Effector memory CD4-positive, alpha-beta T cell (primary cell): ENCODE measurements at places on chromosomes 4 and X.

GRCh38 chr4:154719087-154719486 is 24.7 kb upstream of the LRAT start:
- DNase-seq: no peak

DNA sequence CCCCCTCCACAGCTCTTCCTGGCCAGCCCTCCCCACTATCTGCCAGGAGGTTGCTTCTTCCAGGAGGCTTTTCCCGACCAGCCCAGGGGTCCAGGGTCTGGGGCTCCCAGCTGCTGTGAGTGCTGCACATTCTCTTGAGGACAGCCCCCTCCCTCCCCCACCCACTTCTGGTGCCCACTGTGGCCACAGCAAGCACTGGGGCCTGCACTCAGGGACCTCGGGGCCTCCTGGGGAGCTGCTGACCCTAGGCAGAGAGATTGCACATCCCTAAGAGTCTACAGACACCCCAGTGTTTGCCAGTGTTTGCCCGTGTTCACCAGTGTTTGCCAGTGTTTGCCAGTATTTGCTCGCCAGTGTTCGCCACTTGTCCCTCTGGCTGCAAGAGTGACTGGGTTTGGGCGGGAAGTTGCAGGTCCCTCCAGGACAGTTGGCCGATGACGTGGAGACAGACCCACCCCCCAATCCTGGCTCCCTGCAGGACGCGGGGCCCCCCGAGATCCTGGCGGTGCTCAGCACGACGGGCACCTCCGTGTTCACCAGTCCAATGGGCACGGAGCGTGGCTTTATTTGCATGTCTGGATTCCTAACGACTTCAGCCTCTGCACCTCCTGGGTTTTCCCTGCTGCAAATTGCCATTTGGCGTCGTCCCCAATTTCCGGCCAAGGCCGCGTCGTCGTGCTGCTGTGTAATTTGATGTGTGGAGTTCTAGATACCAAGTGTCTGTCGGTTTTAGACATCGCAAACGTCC is 87.5 kb upstream of the NKX1-1 start:
- DNase-seq: no peak

- DNase-seq: no peak
Measured at GRCh38 chr4:93103042-93103441, 725.5 kb upstream of the ATOH1 start.

- DNase-seq: no peak
Measured at GRCh38 chrX:39642071-39642470, 455.7 kb downstream of the BCOR start.

DNA sequence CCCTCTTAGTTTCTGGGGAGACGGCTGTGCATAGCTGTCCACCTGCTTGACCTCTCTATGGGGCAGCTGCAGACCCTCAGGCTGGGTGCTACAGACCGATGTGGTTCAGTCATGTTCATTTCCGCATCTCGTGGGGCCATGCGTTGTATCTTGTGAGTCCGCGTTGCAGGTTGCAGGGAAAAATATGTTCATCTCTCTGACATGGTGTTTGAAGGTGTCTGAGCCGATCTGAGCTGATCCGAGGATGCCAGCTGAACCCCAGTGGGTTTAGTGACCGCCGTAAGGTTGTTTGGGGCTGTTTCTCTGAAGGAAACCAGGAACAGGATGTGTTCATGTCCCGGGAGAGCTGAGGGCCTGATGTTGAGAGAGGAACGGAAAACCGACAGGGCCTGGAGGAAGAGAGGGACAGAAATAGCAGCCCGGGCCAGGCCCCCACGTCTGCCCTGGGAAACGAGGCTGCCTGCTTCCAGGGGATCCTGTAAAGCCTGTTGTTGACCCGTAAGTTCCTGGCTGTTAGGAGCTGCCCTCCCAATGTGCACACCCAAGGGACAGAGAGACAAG is 9.8 kb upstream of the P2RY8 start:
- DNase-seq: no peak

DNA sequence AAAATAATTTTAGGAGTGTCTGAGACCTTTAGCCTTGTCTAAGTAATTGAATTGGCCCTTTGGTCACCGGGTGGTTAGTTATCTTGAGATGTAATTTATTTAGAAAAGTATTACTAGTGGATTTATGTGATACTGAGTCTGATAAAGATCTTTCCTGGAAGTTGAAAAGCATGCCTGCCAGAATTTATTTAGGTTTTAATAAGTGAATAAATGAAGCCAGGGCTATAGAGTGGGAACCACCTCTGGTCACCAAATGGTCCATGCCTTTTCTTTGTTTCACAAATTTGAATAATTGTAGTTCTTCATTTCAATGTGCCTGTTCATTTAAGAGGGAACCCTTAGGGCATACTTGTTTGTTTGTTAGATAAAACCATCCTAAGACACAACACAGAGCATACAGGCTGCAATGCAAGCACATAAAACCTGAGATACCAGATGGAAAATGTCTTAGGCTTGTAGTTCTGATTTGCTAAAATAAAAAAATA is 627.8 kb downstream of the ADGRL3 start:
- no peak for DNase-seq

DNA sequence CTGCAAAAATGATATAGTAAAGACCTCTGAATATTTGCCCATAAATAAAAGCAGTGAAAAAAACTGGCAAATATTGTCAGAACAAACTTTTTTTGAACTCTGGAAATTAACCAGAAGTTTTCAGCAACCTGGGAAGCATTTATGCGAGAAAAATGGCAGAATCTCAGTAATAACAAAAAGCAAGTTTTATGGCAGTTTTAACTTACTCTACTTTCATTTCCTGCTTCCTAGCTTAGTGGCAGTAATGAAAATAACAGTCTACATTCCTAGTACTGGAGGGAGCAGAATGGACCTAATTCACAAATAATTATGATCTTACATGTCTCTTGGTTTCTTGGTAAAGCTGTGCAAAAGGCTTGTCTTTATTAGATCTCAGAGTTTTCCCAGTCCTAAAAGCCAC is 460.1 kb downstream of the NAF1 start:
- no peak for DNase-seq

GRCh38 chrX:154458116-154458953 is at the start of gene PLXNA3:
PLXNA3 (plus strand) TSS chrX:154458281; CDS start chrX:154460184, 1,903 bp downstream.
- DNase-seq: peak; percentile 56

DNA sequence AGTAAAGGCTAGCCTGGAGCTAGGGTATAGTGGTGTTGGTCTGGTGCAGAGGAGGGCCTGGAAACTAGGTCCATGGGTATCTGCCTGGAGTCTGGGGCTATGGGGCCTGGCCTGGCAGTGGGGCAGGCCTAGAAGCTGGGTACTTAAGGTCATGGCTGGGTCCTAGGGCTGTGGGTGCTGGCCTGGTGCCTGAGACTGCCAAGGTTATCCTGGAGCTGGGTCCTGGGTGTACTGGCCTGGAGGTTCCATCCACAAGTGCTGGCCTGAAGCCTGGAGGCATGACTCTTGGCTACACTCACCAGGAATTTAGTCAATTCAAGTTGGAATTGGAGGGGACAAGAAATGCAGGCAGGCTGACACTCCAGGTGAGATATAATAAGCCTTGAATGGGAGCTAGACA is 108.4 kb upstream of the ZCCHC13 start:
- no peak for DNase-seq

DNA sequence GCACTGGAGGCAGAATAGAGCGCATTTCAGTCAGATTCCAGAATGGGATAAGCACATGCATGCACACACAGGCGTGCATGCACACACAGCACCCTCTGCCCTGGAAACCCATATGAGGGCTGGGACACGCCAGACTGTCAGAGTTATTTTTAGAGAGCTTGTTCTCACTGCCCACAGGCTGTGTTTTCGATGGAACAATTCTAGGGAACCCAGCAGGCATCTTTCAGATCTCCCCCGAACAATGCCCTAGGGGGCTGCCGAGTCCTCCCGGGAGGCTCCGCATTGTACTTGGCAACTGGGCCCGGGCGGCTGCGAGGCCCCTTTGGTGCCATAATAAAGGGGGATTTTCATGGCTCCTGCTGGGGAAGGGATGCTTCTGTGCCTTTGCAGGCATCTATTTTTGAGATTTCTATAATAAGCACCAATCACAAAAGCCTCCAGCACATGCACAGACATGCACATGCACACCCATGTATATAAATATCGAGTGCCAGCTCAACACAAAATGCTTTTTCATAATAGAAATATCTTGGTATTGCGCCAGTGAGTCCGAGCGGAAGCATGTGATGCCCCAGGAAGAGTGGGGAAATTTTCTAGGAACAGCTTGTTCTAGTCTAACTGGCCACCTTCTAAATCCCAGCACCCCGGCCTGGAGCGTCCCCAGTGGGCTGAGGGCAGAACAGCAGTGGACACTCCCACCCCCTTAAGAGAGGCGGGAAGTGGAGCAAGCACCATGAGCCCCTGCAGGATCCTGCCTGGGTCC is 88.5 kb downstream of the PHKA2 start:
- DNase-seq: no peak

DNA sequence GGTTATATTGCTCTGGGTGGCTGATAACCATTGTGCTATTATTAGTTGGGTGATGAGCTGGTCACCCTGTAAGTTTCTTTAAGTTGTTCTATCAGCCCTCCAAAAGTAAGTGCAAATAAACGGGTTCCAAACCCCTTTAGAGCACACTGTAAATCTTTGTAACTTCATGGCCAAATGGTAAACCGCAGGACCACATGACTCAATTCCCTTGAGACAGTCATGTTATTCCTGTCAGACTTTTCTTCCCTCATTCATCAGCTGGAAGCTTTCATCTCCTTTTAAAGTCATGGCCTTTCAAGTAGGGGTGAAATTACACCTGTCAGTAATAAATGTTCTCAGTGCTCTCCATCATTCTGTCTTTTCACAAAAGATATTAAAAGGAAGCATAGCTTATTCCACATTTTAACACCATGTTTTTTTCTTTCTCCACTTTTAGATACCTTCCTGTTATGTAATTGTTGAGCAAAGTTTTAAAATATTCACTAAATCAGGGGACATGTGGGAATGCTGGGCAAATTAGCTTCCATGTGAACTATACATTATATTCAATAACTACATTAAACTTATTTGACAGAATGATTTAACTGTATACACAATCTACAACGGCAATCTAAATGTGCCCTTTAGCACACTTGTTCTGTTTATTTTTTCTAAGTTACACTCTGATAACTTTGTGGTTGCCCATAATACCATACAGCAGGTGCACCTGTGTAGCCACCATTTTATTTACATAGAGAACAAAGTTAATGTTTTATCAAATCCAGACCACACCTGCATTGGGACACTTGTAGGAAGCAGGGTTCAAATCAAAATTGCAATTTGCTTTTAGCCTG is 275.5 kb downstream of the CFAP299 start:
- DNase-seq: no peak

DNA sequence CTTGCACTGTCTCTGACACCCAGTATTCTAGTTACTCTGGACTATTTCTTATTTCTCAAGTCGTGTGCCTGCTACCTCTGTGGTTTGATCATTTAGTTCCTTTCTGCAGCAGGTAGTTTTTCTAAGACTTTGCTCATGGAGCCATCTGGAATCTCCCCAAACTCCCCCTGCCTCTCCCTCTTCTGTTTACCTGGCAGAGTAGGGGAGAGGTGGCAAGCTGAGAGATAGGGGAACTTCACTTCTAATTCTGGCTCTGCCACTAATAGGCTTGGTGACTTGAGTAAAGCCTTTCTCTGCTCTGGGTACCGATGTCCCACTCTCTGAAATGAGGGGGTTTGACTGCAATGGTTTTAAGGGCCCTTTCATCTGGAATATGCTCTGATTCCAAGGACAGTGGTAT is 141.3 kb downstream of the CPEB2 start:
- no peak for DNase-seq

- DNase-seq: no peak
Measured at GRCh38 chr4:185394568-185395237, 1.0 kb downstream of the LRP2BP start.

- DNase-seq: no peak
Measured at GRCh38 chr4:170248029-170248428, 158.3 kb upstream of the AADAT start.

DNA sequence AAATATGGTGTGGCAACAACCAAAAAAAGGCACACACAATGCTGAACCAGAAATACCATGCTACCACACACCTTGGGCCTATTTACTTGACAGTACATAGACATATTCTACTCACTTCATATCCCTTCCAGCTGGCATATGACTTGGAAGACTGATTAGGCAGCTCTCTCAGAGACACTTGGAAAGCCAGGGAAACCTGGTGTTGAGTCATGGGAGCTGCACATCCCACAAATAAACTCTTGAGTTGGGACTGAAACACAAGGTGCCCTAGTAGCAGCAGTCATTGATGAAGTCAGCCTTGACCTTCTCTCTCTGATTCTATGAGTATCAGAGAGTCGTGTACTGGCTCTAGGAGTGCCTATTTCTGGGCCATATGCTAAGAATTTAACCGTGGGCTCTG is 776.6 kb upstream of the LCORL start:
- no peak for DNase-seq

DNA sequence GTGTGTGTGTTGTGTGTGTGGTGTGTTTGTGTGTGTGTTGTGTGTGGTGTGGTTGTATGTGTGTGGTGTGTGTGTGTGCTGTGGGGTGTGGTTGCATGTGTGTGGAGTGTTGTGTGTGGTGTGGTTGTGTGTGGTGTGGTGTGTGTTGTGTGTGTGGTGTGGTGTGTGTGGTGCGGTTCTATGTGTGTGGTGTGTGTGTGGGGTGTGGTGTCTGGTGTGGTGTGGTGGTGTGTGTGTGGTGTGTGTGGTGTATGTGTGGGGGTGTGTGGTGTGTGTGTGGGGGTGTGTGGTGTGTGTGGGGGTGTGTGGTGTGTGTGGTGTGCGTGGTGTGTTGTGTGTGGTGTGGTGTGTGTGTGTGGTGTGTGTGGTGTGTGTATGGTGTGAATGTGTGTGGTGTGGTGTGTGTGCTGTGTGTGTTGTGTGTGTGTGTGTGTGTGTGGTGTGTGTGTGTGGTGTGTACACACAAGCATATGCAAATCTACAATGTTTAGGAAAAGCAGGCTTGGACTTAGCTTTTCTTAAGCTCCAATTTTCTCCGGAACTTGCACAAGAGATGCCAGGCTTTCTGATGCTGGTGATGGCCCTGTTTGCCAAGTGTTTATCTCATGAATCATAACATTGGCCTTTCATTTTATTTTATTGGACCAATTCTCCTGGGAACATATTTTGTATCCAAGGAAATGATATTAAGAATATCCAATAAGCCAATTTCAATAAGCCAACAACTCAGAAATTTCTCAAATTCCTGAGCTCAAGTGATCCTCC is 148.7 kb downstream of the SPATA18 start:
- no peak for DNase-seq

DNA sequence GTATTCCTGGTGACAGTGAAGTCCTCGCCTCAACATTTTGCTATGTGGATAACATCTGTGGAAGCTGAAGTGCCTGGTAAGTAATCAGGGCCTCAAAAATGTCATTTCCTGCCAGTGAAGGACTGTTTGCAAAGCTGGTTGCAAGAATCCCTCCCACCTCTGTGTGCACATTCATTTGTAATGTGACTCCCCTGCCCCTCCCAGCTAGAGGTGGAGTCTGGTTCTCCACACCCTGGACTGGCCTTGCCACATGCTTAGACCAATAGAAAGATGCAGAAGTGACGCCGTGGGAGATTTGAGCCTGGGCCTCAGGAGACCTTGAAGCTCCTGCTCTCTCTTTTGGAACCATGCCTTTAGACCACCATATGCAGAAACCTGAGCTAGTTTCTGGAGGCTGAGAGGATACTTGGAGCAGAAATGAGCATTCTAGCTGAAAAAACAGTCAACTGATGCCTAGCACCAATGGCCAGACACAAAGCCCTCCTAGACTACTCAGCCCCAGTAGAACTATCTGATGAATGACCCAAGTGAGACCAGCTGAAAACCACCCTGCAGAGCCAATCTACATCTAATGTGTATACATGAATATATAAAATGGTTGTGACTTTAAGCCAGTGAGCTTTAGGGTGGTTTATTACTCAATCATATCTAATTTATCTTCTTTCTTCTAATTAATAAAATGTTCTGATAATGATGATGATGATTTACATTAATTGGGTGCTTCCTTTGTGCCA is 47.8 kb upstream of the CRMP1 start:
- no peak for DNase-seq
